ENCODE measurements at places on chromosomes 2 and 18. TPM values are rescaled to one million over a fixed set of nuclear protein-coding genes. Genes with fewer than 3 reads are reported as not detected.

Gene IL36RN
- 51.0 TPM for total RNA-seq

Gene PLGLB1
- total RNA-seq, result 9.4 TPM

Gene DAW1
- 0.25 TPM for total RNA-seq

Gene LTBP1
- 10.6 TPM for total RNA-seq

Gene EVA1A
- 6.6 TPM for total RNA-seq

Gene VWC2L
- total RNA-seq, result not detected

Gene SETBP1
- 11.0 TPM for total RNA-seq

Gene NXPH2
- not detected for total RNA-seq

Gene CYP27C1
- total RNA-seq, result 2.4 TPM

Gene TEKT4
- total RNA-seq, result not detected

Gene FNDC4
- 2.6 TPM for total RNA-seq

Gene EPG5
- 39.4 TPM for total RNA-seq
